A549 treated with CORT108297 at 1 μM for 4 hours (cell line): ENCODE measurements at places on chromosomes 1 and 21. TPM values are rescaled to one million over a fixed set of nuclear protein-coding genes. Genes with fewer than 3 reads are reported as not detected.

Gene AGTRAP
- total RNA-seq, result 73.2 to 113 TPM (median 102 TPM) in 5 replicates

Gene CFHR5
- total RNA-seq, result not detected in 5 replicates

Gene PADI2
- 0.98 to 1.5 TPM (median 1.3 TPM) in 5 replicates for total RNA-seq

Gene TSTD1
- 0.20 to 0.42 TPM (median 0.29 TPM) in 4 of 5 replicates, not detected in the other for total RNA-seq

Gene IQGAP3
- total RNA-seq, result 12.2 to 20.9 TPM (median 18.6 TPM) in 5 replicates

Gene ADAM30
- not detected in 5 replicates for total RNA-seq

Gene DHX9
- 156 to 196 TPM (median 160 TPM) in 5 replicates for total RNA-seq

Gene GPR157
- total RNA-seq, result 2.9 to 8.1 TPM (median 6.1 TPM) in 5 replicates

Gene HS2ST1
- total RNA-seq, result 10.5 to 12.4 TPM (median 11.7 TPM) in 5 replicates

Gene MYOG
- total RNA-seq, result not detected in 5 replicates

Gene KIF14
- 7.8 to 12.7 TPM (median 10.9 TPM) in 5 replicates for total RNA-seq

Gene NOS1AP
- 0.33 to 0.51 TPM (median 0.40 TPM) in 5 replicates for total RNA-seq

Gene MIXL1
- total RNA-seq, result 0.04 to 0.18 TPM (median 0.09 TPM) in 5 replicates

Gene FAM131C
- total RNA-seq, result 11.2 to 18.8 TPM (median 17.9 TPM) in 5 replicates

Gene SPAG17
- total RNA-seq, result not detected in 5 replicates

Gene TRIM45
- 1.1 to 1.6 TPM (median 1.5 TPM) in 5 replicates for total RNA-seq

Gene CTSK
- total RNA-seq, result 1.1 to 2.5 TPM (median 1.4 TPM) in 5 replicates

Gene CFHR2
- not detected in 5 replicates for total RNA-seq

Gene DONSON
- 14.6 to 18.3 TPM (median 17.0 TPM) in 5 replicates for total RNA-seq

Gene OR2T33
- not detected in 5 replicates for total RNA-seq

Gene TRIM67
- total RNA-seq, result 0.14 to 0.25 TPM (median 0.20 TPM) in 5 replicates

Gene SLC22A15
- 0.50 to 0.93 TPM (median 0.66 TPM) in 5 replicates for total RNA-seq

Gene S100A7A
- total RNA-seq, result not detected in 5 replicates

Gene OVAAL
- 0.06 to 0.12 TPM (median 0.08 TPM) in 3 of 5 replicates, not detected in the others for total RNA-seq

Gene MEAF6
- total RNA-seq, result 32.4 to 45.2 TPM (median 35.3 TPM) in 5 replicates

Gene FCER1G
- total RNA-seq, result 0.16 to 0.36 TPM in 2 of 5 replicates, not detected in the others

Gene RNASEL
- 1.9 to 2.8 TPM (median 2.2 TPM) in 5 replicates for total RNA-seq

Gene AMY2A
- not detected in 5 replicates for total RNA-seq

Gene PTGFR
- not detected in 5 replicates for total RNA-seq

Gene GJB4
- 0.07 to 0.13 TPM (median 0.10 TPM) in 4 of 5 replicates, not detected in the other for total RNA-seq

Gene PKP1
- total RNA-seq, result 0.03 to 0.05 TPM (median 0.05 TPM) in 5 replicates

Gene LEFTY1
- 0.15 to 0.54 TPM (median 0.46 TPM) in 5 replicates for total RNA-seq

Gene CD34
- total RNA-seq, result not detected in 5 replicates

Gene KCNJ6
- 2.0 to 3.3 TPM (median 3.1 TPM) in 5 replicates for total RNA-seq

Gene RHBG
- not detected in 5 replicates for total RNA-seq

Gene C1orf185
- not detected in 5 replicates for total RNA-seq

Gene S100A5
- 0.70 to 1.1 TPM (median 0.81 TPM) in 5 replicates for total RNA-seq

Gene OR2M3
- total RNA-seq, result not detected in 5 replicates

Gene OPRD1
- total RNA-seq, result 0.02 to 0.07 TPM (median 0.05 TPM) in 5 replicates
